ENCODE measurements at places on chromosomes 4 and X. TPM values are rescaled to one million over a fixed set of nuclear protein-coding genes. Genes with fewer than 3 reads are reported as not detected.

CACNA1F gene
- 0.21 TPM for polyA plus RNA-seq

ALAS2 gene
- polyA plus RNA-seq, result 11.0 TPM

MTMR8 gene
- 1.9 TPM for polyA plus RNA-seq

SSX4 gene
- not detected for polyA plus RNA-seq

SCRG1 gene
- polyA plus RNA-seq, result 90.0 TPM

GPR119 gene
- polyA plus RNA-seq, result not detected

FOXR2 gene
- polyA plus RNA-seq, result not detected

GYPA gene
- polyA plus RNA-seq, result 2.6 TPM

TENM3 gene
- 25.8 TPM for polyA plus RNA-seq

GIMD1 gene
- polyA plus RNA-seq, result not detected

Data from spinal cord (tissue), 10 donors.